CD4-positive, alpha-beta T cell treated with Interleukin-15 for 4 hours (primary cell): ENCODE measurements at places on chromosomes 4 and X.
A peak's percentile ranks its signal among the peaks of the same experiment; 100 is the strongest.

DNA sequence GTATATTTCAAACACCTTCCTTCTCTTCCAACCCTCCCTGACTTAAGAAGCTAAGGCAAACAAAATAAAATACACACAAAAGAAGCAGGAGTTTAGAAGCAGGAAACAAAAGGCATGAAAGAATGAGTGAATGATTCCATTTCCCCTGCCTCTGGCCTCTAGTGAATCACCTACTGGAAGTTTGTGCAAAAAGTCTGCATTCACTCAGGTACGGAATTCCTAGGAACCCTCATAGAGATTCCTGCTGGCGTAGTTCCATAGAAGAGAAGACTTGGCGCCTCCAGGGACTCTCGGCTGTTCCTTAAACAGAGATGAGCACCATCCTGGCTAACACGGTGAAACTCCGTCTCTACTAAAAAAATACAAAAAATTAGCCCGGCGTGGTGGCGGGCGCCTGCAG lies 125.9 kb upstream of the TBL1X start:
- no peak for DNase-seq

DNA sequence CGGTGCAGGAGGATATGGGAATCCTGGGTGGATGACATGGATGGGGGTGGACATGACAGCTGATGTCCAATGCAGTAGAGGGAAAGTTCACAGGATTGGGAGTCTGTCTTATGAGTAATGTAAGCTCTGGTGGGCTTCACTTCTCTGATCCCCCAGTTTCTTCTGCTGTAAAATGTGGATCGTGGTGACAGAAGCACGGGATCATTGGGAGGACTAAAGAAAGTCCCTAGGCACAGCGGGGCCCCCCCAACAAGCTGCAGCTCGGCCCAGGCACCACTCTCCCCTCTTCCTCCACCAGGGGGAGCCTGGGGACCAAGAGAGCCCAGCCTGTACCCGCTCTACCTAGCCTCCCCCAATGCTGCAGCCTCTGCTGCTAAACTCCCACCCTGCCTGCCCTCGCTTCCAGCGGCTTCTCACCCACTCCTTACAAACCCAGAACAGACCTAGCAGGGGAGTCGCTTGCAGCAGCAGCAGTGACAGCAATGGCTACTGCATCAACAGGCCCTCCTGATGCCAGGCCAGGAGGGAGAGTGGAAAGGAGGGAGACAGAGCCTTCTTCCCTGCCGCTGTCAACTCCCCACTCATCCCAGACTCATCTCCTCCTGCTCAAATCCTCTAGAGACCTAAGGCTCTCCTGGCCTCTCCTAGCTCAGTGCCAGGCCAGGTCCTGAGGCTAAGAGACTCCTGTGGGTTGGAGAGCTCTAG lies 36.1 kb upstream of the IQSEC2 start:
- DNase-seq: peak; percentile 65

GRCh38 chr4:24589448-24589847 lies 5.1 kb upstream of the DHX15 start:
- no peak for DNase-seq

GRCh38 chr4:107058828-107059227 lies 22.7 kb upstream of the DKK2 start:
- no peak for DNase-seq

DNA sequence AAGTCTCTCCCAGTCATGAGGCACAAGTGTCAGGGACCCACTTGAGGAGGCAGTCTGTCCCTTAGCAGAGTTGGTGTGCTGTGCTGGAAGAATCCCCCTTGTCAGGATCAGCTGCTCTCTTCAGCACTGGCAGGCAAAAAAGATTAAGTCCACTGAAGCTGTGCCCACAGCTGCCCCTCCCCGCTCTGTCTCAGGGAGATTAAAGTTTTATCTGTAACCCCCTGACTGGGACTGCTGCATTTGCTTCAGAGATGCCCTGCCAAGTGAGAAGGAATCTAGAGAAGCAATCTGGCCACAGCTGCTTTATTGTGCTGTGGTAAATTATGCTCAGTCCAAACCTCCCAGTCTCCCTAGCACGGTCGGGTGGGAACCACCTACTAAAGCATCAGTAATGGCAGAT lies 37.4 kb upstream of the HEPH start:
- no peak for DNase-seq

GRCh38 chr4:163622379-163623035 lies 128.0 kb downstream of the TMA16 start:
- no peak for DNase-seq

GRCh38 chr4:184364100-184364921 lies 110.0 kb downstream of the IRF2 start:
- DNase-seq: no peak

DNA sequence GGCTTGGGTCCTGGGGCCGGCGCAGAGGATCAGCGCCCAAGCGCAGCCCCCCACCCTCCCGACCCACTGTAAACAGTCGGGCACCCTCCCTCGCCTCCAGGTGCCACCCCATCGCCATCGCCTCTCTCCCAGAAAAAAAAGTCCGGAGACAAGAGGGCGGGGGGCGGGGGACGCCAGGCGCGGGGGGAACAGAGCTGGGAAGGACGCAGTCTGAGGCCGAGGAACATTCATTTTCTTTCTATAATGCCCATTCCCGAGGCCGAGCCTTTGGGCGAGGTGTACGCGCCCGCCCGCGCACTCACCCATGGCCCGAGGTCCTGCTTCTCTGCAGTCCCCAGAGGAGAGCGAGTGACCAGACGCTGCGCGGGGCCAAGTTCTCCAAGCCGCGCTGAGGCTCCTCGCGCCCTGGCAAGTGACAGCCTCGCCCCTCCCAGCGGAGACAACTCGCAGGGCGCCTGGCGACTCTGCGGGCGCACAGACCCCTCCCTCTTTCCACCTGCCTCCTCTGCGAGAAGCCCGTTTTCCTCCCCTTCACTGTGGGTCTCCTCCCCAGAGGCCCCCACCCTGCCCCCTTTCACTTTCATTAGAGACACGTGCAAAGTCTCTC lies 63.5 kb upstream of the WDR17 start:
- DNase-seq: no peak

DNA sequence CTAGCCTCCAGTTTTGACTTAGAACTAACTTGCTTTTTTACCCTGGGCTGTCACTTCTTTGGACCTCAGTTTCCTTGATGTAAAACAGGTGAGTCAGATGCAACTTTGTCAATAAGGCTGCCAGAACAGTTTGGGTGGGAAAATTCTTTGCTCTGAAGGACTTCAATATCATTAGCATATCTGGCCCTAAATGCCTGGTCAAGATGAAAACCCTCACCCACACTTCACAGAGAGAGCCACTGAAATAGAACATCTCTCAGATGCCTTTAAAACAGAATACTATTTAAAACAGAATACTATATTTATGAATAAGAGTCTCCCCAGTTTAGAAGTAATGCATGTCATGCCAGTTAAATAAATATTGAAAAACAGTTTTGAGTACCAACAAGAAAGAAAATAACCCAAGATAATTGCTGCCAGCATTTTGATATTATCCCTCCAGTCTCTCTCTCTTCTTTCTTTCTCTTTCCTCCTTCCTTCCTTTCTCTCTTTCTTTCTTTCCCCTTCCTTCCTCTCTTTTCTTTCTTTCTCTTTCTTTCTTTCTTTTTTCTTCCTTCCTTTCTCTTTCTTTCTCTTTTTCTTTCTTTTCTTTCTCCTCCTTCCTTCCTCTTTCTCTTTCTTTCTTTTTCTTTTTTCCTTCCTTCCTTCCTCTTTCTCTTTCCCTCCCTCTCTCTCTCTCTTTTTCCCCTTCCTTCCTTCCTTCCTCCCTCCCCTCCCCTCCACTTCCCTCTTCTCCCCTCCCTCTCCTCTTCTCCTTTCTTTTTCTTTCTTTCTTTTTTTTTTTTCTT lies 32.8 kb upstream of the SHISA3 start:
- DNase-seq: no peak

DNA sequence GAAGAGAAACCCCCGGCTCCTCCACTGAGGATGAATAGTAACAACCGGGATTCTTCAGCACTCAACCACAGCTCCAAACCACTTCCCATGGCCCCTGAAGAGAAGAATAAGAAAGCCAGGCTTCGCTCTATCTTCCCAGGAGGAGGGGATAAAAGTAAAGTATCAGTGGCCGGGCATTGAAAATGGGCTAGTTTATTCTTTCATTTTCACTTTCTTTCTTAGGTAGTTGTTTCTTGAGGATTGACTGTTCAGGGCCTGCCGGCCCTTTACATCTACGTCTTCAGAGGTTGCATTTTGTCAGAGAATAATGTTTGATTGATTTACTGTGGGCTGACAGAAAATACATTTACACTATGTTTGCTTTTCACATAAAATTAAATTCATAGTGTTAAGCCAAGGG lies 27.1 kb downstream of the PAK3 start:
- peak; percentile 2 for DNase-seq

GRCh38 chrX:19990151-19990555 lies 708 bp downstream of the BCLAF3 start:
- DNase-seq: peak; percentile 18

DNA sequence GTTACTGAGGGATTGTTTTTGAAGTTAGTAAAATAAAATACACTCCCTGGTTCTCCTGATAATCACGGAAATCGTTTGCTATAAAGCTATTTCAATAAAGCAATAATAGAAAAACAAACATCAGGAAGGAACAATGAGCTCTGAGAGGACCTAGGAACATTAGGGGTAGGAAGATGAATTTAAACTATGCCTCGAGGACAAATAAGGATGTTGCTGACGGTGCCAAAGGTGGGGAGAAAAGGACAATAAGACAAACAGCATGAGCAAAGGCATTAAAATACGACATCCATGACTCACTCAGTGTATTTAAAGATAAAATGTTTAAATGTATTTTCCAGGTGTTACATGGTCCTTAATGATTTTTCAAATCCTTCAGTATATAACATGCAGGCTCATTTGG lies 110.3 kb downstream of the MTNR1A start:
- no peak for DNase-seq

- DNase-seq: no peak
These were observed 48.9 kb upstream of the SPIN3 start for GRCh38 chrX:57044245-57044644.

DNA sequence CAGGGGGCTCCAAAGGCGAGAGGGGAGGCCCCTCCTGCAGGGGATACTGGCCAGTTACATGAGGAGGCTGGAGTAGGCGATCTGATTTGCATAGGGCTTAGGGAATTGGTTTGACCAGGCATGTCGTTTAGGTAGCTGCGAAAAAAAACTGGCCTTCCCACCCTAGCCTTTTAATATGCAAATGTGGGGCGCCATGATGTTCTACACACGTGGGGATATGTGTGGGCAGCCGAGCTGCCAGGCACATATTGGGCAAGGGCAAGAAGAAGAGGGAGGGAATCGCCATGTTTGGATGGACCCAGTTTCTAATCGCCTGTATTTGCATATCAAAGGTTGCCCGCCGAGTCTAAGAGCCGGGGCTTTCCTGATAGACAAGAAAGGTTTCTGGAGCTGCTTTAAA lies 121.3 kb downstream of the PRKX start:
- DNase-seq: no peak

DNA sequence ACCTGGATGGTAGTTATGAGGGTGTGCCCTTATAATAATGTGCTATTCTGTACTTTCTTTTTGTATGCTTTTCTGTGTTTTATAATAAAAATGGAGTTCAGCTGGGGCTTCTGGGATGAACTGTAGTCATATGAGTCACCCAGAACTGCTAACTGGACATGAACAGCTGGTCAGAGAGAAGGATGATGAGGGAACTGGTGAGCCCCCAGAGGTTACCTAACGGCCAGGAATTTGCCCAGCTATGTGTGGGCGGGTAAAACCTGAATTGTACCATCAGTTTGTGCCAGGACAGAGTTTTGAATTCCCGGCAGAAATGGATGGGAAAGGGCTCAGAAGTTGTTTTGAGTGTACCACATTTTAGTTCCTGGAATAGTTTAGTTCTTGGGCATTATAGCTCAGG lies 138.0 kb upstream of the USP9X start:
- no peak for DNase-seq

DNA sequence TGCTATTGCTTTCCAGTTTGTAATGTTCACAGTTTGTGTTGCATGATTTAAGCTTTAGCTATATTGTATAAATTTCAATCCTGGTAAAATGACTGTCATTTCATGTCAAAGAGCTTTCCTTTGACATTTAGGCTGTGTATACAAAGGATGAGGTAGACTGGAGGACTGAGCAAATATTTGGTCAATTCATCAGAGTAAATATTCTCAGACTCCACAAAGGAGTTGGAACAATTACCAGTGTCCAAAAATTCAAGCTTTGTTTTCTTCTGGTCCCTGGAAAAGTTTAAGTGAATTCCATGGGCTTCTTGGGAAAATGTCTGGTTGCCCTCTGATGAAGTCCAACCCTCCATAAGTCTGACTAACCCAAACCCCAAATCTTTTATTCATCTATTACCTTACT lies 682.4 kb downstream of the DACH2 start:
- no peak for DNase-seq

- no peak for DNase-seq
These were observed 9.9 kb upstream of the GABRE start for GRCh38 chrX:151984328-151984727.

DNA sequence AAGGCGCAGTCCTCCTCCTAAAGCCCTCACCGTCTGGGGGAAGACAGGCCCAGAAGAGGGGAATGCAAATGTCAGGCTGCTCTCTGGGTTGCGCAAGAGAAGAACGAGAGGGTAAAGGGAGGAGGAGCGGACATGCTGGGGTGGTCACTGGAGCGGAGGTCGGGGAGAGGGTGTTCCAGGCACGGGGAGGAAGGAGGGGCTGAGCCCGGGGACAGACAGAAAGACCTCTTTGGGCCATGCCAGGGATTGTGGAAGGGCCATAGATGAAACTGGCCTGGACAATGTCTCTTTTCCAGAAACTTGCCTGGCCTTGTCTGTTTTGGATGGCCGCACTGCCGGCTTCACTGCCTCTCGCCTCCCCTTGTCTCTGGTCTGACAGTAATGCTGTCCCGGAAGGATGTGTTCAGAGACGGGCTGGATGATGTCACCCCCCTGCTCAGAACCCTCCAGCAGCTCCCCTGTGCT lies 121.0 kb downstream of the SORCS2 start:
- no peak for DNase-seq

DNA sequence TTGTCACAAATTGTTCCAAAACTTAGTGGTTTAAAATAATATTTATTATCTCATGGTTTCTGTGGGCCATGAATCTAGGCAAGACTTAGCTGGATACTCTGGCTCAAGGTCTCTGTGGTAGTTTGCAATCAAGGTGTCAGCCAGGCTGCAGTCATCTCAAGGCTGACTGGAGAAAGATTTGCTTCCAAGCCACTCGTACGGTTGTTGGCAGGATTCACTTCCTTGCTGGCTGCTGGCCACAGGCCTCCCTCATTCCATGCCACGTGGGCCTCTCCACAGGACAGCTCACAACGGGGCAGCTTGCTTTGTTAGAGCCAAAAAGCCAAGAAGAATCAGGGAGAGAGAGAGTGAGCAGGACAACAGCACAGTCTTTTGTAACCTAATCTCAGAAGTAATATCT lies 101.4 kb downstream of the WWC2 start:
- DNase-seq: no peak
